Mucosa of gallbladder (tissue), 1 donor: ENCODE measurements at places on chromosomes 4 and X.

DNA sequence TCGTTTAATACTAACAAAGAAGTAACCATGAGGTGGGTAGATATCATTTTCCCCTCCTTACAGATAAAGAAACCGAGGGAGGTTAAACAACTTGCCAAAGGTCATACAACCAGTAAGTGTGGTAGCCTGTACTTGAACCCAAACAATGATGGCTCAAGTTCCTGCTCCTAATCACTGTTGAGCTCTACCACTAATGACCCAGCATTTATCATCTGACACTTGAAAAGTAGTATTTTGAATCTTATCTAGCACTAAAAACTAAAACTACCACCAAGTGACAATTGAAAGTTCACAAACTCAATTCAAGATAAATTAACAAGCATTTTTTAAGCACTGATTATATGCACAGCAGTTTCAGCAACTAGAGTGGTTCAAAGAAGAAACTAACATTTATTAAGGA, 13.1 kb downstream of the FBXW7 start:
- DNase-seq: no peak

DNA sequence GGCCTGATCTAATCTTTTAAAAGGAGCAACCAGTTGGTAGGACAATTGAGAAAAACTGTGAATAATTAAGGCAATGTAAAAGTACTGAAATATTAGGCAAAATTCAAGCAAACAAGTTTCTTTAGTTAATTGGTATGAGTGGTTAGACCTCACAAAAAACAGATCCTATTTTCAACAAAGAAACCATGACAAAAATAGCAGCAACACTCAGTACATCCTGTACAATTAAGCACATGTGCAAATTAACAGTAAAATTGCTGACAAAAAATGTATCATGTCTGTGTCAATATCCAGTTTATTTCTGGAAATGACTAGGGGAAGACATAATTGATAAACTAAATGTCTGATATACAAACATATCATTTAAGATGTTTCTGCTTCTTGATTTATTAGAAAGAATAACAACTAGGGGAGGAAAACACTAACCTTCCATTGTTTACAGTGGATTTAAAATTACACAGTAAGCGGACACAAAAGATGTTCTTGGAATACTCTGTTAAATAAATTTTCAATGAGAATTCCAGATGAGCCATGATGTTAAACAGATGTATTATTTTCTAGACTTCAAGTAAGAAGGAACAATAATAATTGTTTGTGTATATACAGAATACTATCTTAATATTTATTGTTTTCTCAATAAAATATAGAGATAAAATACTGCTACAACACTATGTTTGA, 638.9 kb downstream of the SPRY1 start:
- no peak for DNase-seq

DNA sequence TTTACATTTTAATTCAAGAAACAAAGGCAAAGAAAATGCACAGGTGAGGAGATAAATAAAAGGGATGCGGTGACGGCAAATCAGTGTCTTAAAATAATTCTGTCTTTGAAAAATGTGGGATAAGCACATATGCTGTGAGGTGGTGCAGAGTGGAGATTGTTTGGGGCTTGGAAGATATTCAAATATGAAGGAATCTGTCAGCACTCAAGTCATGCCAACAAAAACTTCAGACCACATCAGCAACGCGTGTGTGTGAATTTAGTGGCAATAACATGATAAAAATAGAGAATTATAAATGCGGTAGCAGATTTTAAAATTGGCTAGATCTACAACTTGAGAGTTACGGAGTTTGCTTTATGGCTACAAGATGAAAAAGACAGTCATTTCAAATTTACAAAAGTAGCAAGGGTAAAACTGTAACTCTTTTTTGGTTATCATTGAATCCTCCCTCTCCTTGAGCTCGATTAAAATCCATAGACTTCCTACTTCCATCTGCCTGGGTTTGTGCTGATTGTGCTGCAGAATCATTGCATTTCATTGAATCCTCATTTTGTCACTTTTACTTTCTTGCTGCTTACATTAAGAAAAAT, 71.5 kb upstream of the VCX2 start:
- no peak for DNase-seq

- DNase-seq: no peak
Measured at GRCh38 chrX:143869018-143869417, 14.9 kb upstream of the UBE2NL start.

DNA sequence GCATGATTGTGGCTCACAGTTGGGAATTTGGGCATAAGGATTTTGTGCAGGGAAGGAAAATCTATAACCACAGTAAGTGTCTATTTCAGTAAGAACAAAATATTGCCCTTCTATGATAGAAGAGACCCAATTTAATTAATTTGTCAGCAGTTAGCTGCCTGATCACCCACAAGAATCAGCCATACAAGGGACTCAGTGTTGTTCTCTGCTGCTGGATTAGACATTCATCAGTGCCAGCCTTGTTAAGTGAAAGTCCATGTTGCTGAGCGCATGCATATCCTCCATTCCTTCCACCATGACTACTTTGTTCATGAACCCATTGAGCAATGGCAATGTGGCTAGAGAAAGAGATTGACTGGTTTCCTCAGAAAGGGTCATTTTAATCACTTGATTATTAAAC, 125.3 kb upstream of the PDHA2 start:
- no peak for DNase-seq
